ENCODE measurements at places on chromosomes 4 and X.

GRCh38 chrX:77442728-77443127 lies 4.5 kb upstream of the FGF16 start:
- no peak for DNase-seq

DNA sequence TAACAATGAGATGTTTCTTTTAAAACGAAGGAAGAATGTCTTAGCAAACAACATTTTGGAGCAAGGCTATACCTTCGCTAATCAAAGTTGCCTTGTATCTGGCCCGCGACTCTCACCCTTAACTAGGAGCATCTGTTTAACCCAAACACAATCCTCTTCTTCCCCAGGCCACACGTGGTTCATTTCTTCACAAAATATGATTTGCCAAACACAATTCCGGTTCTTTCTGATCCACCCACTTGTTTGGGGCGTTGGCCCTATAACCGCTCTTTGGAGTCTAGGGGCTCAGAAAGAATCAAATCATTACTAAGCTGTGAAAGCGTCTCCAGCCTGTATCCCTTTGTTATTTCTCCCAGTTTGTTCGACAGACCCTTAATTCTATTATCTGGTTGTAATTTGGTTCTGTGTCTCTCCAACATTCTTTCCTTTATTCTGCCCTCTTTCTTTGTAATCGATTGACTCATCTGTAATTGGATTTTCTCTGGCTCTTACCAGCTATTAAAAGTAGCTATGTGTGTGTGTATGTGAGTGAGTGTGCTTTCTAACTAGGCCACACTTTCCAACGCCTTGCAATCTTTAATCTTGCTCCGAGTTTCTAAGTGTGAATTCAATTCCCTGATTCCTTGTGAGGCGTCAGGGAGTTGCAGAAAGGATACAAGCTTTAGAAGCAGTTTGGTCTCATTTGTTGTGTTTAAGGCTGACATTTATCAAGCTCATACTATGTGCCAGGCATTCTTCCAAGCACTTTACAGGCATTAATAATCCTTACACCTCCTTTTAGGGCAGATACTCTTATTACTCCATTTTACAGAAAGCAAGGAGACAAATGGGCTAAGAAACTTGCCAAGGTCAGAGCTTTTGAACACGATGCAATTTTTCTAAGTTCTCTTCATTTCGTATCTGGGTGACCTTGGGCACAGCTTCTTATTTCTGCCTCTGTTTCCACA lies 138.6 kb upstream of the CPEB2 start:
- DNase-seq, result no peak

DNA sequence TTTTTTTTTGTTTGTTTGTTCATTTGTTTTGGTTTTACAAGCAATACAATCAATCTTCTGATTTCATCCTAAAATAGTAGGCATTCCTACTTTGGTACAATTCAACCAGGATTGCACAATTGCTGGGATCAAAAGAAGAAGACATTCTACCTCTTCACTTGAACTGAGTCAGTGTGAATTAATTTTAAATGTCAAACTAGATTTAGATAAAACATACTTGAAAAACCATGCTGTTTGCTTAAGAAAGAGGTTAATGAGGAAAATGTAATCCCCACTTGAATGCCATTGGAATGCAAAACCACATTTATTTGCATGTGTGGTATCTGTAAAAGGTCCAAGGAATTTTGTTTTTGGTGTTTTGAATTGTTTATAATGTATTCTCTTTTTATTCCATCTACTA lies 40.5 kb downstream of the HAND2 start:
- DNase-seq, result no peak

- DNase-seq, result no peak
These were observed 2.7 kb downstream of the FOXO4 start for GRCh38 chrX:71098302-71098701.

- no peak for DNase-seq
These were observed 68.2 kb upstream of the NKX1-1 start for GRCh38 chr4:1474126-1475090.

- DNase-seq, result no peak
These were observed 607 bp upstream of the SCOC start for GRCh38 chr4:140372751-140373327.

- no peak for DNase-seq
These were observed 3.3 kb downstream of the TRIM2 start for GRCh38 chr4:153207567-153207966.

GRCh38 chr4:1554876-1555265 lies 129.2 kb downstream of the FAM53A start:
- peak; percentile 52 for DNase-seq

DNA sequence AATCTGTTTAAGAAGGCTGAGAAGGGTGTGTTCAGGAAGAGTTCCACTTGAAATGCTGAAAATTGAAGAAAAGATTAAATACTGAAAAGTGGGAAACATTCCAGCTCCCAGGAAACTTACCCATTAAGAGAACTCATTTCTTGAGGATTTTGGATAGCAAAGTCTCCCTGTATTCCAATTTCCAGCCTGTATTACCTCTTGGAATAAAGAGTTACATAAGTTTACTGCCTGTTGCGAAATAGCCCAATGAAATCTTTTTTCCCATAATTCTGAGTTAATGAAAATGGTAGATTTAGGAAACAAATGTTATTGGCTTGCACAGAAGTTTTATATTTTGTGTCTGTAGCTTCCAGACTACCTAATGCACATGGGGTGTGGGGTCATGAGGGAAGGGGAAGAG lies 12.0 kb downstream of the NHSL2 start:
- no peak for DNase-seq

- no peak for DNase-seq
These were observed 111.1 kb upstream of the JADE1 start for GRCh38 chr4:128698386-128698785.

GRCh38 chr4:86848732-86849619 lies at the start of gene SLC10A6:
Gene SLC10A6 (minus strand): TSS chr4:86849384. CDS start chr4:86849115, 269 bp downstream.
- no peak for DNase-seq

- DNase-seq, result no peak
These were observed 74.9 kb downstream of the MAB21L2 start for GRCh38 chr4:150656891-150657290.

DNA sequence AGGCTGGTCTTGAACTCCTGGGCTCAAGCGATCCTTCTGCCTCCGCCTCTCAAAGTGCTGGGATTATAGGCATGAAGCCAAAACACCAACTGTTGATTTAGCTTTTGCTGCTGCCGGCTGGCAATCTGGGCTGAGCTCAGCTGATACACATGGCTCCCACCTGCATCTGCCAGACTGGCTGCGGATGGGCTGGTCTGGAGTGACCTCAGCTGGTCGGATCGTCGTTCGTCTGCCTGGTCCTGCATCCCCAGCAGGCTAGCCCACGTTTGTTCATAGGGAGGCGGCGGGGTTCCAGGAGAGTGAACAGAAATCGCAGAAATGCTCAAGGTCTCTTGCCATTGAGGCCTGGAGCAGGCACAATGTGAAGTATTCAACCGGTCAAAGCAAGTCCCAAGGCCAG lies 74.4 kb upstream of the DDX3X start:
- DNase-seq, result no peak

GRCh38 chrX:71143508-71143907 lies 1.1 kb upstream of the NLGN3 start:
- DNase-seq, result no peak

DNA sequence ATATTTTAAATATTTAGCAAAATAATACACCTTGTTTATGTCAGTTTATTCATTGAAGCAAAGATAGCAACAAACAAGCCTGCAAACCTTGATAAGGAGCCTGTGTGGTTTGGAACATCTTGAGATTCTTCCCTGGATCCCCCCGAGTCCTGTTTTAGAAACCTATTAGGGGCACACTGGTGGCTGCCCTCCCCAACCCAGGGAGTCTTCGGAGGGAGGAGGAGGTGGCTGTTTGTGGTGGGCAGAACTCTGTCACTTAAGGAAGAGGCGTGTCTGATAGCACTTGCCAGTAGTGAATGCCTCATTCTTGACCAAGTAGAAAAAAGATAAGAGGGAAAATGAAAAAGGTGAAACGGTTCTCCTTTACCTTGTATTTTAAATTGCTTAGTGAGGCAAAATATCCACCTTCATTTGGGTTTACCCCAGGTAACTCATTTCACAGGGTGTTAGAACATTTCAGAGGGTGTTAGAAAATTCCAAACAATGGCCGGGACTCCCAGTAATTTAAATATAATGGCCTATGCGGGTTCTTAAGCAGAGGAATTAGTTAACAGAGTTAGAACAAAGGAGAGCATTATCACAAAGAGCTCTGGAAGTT lies 10.4 kb downstream of the KIT start:
- DNase-seq, result no peak

DNA sequence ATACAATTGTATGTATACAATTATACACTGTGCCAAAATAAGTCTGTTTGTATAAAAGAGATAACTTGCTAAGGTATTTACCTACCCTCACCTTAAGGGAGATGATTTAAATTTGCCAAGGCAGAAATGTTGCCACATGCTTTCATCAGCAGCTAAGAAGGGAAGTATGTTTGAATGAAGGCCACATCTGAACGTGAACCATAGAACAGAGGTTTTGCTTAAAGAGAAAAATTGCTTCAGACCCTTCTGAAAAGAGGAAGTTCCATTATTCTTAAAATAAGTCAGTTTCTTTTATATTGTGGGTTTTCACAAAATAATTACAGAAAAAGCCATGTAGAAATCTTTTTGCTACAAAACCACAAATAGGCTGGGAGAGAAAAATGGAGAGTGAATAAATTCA lies 621.5 kb upstream of the HTR2C start:
- no peak for DNase-seq

GRCh38 chrX:20461002-20461401 lies 194.3 kb upstream of the RPS6KA3 start:
- peak; percentile 34 for DNase-seq

DNA sequence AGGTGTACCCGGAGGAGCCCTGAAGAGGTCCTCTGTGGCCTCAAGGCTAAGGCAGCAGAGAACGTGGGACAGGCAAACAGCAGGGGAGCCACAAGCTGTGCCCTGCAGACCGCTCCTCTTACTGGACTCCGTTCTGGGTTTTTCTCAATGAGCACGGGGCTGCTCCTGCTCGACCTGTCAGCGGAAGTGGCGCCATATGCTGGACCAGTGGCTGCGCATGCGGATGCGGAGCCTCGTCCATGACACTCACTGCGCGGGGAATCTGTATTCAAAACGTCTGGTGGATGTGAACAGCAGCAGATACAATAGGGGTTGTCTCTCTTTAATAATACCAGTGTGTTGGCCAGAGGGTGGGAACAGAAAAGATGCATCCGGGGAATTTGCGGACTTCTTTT lies 29.5 kb downstream of the REELD1 start:
- no peak for DNase-seq

DNA sequence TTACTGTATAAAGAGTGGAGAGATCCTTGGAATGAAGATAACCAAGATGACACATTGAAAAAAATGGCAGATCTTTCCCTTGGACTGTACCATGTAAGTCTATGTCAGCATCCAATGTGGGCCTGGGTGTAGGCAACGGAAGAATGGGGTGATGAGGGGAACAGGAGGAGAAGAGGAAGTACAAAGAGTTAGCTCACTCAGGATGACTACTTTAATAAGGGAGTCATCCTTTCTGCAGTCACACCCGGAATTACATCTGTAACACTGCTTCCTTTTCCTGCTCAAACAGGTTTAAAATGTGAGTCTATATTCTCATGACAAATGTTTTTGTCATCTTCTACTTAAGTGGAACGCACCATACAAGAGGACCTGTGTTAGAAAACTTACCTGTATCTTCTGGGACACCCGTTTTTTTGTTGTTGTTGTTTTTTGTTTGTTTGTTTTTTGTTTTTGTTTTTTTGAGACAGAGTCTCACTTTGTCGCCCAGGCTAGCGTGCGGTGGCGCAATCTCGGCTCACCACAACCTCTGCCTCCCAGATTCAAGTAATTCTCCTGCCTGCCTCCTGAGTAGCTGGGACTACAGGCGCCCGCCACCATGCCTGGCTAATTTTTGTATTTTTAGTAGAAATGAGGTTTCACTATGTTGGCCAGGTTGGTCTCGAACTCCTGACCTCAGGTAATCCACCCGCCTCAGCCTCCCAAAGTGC lies 18.0 kb downstream of the HPSE start:
- DNase-seq, result no peak

DNA sequence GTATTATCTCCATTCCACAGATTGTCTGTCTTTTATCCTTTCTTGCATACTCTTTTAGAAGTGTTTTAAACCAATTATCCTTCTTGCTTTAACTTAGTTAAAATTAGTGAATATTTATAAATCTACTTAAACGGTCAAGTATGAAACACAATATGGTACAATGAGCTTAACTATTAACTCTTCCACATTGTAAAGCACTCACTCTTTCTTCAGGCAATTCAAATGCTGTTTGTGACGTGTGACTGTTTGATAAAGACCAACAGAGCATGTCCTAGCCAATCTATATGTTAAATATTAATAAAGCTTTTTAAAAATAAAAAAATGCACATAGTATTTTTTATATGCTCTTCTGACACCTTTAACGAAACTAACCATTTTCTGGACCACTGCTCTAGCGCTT lies 192.7 kb downstream of the ARAP2 start:
- DNase-seq, result no peak

GRCh38 chrX:27997622-27998021 lies 16.4 kb upstream of the DCAF8L1 start:
- no peak for DNase-seq

GRCh38 chrX:18149454-18149853 lies 71.2 kb downstream of the BEND2 start:
- DNase-seq, result no peak

GRCh38 chr4:165516281-165516833 lies 137.5 kb downstream of the CPE start:
- DNase-seq, result no peak

DNA sequence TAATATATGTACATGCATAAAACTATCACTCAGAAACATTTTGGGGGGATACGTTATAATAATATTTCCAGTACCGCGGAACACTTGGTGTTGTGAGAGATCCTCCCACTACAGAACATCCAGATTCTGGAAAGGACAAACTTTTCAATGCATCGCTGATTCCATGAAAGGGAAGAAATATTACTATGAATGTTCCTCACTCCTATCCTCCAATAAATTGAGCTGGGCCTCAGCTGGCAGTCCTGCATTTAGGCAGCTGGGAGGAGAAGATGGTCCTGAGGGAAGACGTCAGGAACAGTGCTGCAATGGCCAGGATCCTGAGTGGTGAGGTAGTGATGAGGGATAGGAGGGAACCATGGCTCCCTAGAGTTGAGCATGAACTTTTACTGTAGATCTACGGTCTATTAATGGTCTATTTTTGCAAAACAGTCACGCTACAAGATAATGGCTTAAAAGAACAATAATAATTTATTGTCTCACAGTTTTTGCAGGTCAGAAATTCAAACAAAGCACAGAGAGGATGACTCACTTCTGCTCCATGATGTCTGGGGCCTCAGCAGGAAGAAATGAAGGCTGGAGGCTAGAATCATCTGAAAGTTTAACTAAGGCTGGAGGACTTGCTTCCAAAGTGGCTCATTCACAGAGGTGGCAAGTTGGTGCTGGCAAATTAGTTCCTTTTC lies 538.1 kb downstream of the STIM2 start:
- no peak for DNase-seq

DNA sequence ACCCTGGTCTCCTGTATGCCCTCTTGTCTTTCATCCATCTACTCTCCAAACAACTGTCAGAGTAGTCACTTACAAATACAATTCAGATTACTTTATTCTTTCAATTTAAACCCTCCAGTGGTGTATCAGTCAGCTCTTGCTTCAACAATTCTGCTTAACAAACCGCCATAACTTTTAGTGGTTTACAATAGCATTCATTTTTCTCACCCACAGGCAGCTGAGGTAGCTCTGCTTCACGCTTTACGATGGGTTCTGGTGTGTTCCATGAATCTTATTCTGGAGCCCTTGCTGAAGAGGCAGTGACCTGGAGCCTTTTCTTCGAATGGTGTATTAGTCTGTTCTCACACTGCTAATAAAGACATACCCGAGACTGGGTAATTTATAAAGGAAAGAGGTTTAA lies 86.2 kb upstream of the CAMK2D start:
- no peak for DNase-seq
